ENCODE measurements at places on chromosomes 13 and 19.

DNA sequence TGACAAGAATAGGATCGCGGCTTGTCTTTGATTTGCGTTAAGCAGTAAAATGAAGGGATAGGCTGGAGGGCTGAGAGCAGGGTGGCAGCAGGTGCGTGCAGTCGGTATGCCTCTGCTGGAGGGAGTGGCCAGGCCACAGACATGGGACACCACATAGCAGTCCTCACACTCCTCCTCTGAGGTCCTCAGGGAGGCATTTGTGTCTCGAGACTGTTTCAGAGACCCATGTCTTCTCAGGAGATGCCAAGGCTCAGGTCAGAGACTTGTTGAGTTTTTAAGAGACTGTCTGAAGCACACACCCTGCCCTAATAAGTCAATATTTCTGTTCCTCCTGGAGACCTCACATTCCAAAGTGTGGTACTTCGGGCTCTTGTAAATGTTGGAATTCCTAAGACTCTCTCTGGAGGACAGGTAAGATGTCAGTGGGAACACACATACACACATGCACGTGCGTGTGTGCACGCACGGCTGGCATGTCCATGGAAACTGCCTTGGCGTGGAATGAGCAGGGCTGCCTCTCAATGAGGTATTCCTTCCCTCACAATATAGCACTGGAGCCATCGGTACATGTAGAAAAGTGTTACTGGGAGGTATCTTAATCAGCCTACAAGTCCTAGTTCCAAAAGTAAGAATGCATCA lies 46.4 kb downstream of the COL4A2 start:
- no peak for DNase-seq

- DNase-seq = no peak
Measured at GRCh38 chr13:39760521-39760920, 105.1 kb downstream of the COG6 start.

DNA sequence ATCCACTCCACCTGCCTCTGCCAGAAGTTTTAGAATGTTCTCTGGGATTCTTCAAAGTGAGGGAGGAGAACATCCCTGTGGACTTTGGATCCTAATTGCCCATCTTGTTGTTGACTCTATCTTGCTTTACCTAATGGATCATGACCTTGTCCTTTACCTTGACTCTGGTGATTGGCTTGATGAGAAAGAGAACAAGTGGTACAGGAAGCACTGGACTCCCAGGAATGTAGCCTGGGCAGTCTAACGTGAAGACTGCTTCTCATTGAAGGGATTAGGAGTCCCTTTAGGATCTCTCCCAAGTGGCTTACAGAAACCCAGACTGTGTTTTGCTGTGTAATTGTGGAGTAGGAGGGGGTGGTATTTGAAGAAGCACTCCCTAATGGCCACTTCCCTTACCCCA lies 63.9 kb downstream of the SLC10A2 start:
- DNase-seq = no peak

- DNase-seq = no peak
Measured at GRCh38 chr19:16075430-16076153, 703 bp upstream of the TPM4 start.

GRCh38 chr19:49336482-49337266 lies 1.5 kb downstream of the CD37 start:
- DNase-seq = no peak

GRCh38 chr13:73571376-73571775 lies 512.6 kb downstream of the KLF5 start:
- DNase-seq = no peak

DNA sequence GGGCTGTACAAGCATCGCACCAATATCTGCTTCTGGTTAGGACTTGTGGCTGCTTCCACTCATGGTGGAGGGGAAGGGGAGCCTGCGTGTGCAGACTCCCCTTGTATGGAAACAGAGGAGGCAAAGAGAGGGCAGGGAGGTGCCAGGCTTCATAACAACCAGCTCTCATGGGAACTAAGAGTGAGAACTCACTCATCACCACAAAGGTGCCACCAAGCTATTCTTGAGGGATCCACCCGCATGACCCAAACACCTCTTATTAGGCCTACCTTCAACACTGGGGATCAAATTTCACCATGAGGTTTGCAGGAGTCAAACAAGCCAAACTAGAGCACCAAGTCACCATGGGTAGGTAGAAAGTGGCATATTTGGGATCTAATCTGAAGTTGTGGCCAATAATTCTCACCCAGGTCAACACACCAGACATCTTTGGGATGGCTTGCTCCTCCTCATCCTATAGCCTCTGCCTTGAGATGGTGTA lies 46.4 kb downstream of the RUBCNL start:
- no peak for DNase-seq

DNA sequence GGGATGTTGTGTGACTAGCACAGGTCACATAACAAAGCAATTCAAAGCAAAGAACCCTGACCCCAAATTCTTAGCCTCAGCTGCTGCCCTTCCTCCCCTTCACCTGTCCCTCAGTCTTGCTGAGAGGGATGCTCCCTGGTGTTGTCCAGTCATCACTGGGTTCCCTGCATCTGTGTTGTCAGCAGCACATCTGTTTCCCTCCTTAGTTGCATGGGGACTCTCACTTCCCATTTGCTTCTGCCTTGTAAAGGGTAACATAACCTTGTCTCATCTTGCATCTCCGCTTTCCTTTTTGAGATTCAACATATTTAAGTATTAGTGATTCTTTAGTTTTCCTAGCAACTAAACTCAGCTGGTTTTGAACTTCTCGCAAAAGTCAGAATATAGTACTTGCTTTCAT lies 54.0 kb downstream of the SPATA13 start:
- no peak for DNase-seq

- no peak for DNase-seq
Measured at GRCh38 chr19:33689868-33690267, 68.1 kb downstream of the CHST8 start.

- no peak for DNase-seq
Measured at GRCh38 chr13:80399340-80400163, 58.6 kb upstream of the SPRY2 start.

- no peak for DNase-seq
Measured at GRCh38 chr19:53272044-53272443, 4.5 kb upstream of the VN1R4 start.

- DNase-seq = no peak
Measured at GRCh38 chr19:17985037-17985818, 18.3 kb downstream of the KCNN1 start.

DNA sequence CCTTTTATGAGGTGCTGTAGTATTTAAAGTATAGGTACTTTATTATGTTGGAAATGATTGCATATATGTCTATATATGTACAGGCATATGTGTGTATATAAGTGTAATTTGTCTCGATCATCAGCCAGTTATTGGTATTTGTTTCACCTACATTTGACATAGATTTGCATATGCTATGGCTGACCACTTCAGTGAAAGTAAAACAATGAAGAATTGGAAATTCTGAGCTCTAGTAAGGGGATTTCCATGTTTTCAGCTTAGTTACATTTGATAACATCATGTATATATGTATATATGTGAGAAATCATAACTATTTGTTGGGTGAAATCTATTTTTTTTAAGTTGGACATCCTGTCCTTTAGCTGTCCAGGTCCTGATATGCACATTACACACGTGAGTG lies 1303.9 kb downstream of the EFNB2 start:
- DNase-seq = no peak

DNA sequence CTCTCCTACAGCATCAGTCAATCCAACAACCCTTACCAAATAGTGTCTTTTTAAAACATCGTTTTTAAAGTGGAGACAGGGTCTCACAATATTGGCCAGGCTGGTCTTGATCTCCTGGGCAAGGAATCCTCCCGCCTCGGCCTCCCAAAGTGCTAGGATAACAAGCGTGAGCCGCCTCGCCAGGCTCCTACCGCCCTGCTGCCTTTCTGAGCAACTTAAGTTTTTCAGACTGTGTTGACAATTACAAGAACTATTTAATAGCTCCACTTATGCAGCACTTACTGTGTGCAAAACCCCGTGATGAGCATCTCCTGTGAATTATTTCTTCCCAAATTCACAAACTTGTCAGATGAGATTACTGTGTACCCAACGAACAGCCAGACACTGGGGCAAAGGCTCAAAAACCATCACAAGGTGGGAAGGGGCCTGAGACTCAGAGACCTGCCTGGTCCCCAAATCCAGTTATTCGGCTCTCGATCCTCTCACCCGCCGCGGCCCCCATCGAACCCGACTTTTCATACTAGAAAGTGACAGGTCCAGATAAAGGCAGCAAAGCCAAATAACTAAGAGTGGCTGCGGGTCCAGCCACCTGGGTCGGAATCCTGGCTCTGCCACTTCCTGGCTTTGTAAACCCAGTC lies 581 bp downstream of the RPL18 start:
- DNase-seq = no peak

GRCh38 chr19:48613852-48614435 lies 932 bp downstream of the FAM83E start:
- DNase-seq = no peak

DNA sequence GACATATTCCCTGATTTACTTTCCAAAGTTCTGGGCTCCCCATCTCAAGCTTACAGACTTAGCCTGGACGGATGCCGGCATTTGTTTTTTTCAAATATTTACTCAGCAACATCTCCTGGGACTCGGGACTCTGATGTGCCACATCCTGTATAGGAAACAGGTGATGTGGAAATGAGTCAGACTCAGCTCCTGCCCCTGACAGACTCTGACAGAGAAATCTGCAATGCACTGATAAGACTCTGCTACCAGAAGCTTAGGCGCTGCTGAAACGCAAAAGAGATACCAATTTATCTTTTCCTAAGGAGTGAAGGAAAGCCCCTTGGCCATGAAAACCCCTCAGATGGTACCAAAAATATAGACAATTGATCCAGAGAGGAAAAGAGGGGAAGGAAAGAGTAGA lies 16.2 kb downstream of the LAIR2 start:
- DNase-seq = no peak

- DNase-seq = no peak
Measured at GRCh38 chr13:24308068-24308445, 1.3 kb upstream of the C1QTNF9 start.

GRCh38 chr13:36778083-36778671 lies 40.8 kb upstream of the RFXAP start:
- DNase-seq = no peak

GRCh38 chr13:43391036-43391435 lies 367.6 kb downstream of the DNAJC15 start:
- DNase-seq = no peak

GRCh38 chr13:61824168-61824567 lies 408.5 kb upstream of the PCDH20 start:
- DNase-seq = no peak

GRCh38 chr19:4059891-4060620 lies 6.6 kb downstream of the ZBTB7A start:
- peak; percentile 53 for DNase-seq

GRCh38 chr19:1284293-1284978 lies 1.2 kb upstream of the EFNA2 start:
- DNase-seq = no peak

- DNase-seq = no peak
Measured at GRCh38 chr19:22600690-22601648, 33.2 kb upstream of the ZNF492 start.

All from T-helper 1 cell (primary cell).